ENCODE measurements at places on chromosomes 5 and 9. TPM values are rescaled to one million over a fixed set of nuclear protein-coding genes. Genes with fewer than 3 reads are reported as not detected.

- DNase-seq = peak; percentile 82
These were observed 35.6 kb downstream of the DAB2IP start for GRCh38 chr9:121686930-121687541.

DNA sequence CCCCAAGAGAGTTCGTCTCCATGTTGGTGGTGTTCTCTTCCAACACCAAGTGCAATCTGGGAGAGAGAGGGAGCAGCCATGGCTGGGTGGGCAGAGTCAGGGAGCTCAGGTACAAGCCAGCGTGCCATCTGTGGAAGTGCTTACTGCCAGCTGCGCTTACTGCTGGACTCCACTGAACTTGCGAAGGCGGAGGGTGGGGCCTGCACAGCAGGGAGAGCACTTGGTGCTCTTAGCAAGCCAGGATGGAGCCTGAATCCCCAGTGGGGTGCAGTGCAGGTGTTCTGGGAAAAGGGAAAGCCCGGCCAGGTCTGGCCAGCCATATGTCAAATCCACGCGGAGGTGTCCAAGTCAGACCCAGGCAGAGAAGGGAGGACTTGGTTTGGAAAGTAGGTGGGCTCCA lies 142.0 kb downstream of the FANCC start:
- DNase-seq = no peak

DNA sequence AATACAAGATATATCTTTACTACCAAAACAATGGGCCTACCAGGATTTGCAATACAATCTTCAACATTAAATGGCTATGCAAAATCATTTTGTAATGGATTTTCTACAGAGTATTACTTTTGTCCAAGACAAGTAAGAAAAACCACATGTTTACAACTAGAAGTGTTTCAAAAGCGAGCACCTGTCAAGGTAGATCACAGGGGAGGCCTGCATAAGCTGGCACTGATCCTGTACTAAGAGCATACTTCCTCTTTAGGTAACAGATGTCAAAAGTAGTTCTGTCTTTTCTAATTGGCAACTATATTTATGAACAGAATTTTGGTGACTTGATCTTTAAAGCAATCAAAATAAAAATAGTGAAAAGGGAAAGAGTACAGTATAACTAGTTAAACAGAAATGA lies 249.0 kb downstream of the MLLT3 start:
- DNase-seq = no peak

DNA sequence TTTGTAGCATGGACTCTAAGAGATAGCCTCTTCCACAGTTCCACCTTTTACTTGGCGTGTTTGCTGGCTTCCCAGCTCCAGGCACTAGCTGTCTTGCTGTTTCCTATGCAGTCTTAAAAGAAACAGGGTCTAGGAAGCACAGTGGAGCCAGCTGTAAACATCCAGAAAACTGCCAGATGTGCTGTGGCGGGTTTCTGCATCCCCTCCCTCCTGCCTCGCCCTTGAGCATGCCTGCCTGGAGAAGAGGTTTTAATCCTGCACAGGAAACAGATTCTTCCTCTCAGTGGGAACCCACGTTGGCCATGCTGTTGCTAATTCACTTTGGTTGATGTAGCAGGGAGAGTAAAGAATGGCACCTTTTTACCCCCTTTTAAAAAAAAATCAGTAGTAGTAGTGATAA lies 121.3 kb downstream of the RPS23 start:
- DNase-seq = no peak

- DNase-seq = no peak
These were observed 342.3 kb downstream of the PLK2 start for GRCh38 chr5:58117542-58117941.

- no peak for DNase-seq
These were observed 205.2 kb downstream of the PIK3R1 start for GRCh38 chr5:68420476-68421344.

- DNase-seq = no peak
These were observed 147.1 kb downstream of the CDH10 start for GRCh38 chr5:24497591-24498157.

DNA sequence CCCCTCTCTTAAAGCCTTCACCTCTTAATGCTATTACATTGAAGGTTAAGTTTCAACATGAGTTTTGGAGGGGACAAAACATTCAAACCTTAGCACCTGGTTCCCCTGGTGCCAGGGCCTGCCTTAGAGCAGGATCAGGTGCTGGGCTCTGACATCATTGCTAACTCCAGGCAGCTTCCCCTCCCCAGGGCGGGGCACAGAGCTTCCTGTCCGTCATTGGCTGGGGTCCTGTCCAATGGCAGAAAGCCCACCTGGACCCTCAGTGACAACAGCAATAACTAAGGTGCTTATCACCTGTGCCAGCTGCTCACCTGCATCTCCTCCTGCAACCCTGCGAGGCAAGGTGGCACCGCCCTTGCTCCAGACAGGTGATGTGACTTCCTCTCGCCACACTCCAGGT lies 177.4 kb downstream of the NSG2 start:
- no peak for DNase-seq

- no peak for DNase-seq
These were observed 53.4 kb downstream of the COL23A1 start for GRCh38 chr5:178536541-178537466.

DNA sequence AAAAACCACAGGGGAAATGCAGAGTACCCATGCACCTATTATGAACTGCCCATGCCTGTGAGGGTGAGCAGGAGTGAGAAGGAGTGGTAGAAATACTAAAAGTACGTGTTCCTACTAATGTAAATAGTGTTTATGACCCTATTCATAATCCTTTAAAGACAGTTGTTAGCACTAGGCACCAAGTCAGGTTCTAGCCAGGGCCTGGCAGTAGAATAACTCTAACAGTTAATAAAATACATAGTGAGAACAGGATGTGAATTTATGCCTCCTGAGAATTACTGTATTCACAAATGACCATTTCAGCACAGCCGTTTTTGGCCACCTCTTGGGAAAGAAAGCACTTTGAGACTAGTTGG lies 103.2 kb upstream of the TARS1 start:
- DNase-seq = no peak

- no peak for DNase-seq
These were observed 1.4 kb downstream of the TUBB4B start for GRCh38 chr9:137242269-137243203.

DNA sequence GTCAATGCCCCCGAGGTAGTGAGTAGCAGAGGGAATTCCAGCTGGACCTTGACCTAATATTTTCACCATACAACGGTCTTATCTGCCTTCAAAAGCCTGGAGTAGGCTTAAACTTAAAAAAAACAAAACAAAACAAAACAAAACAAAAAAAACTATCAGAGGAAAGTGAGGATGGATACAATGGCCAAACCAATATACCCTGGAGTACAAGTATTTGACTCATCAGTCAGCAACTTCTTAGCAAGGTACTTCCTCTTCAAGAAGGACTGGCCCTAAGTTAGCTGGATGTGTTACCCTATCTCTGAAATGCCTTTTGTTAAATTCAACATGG lies 160.6 kb upstream of the GNA14 start:
- DNase-seq = no peak

DNA sequence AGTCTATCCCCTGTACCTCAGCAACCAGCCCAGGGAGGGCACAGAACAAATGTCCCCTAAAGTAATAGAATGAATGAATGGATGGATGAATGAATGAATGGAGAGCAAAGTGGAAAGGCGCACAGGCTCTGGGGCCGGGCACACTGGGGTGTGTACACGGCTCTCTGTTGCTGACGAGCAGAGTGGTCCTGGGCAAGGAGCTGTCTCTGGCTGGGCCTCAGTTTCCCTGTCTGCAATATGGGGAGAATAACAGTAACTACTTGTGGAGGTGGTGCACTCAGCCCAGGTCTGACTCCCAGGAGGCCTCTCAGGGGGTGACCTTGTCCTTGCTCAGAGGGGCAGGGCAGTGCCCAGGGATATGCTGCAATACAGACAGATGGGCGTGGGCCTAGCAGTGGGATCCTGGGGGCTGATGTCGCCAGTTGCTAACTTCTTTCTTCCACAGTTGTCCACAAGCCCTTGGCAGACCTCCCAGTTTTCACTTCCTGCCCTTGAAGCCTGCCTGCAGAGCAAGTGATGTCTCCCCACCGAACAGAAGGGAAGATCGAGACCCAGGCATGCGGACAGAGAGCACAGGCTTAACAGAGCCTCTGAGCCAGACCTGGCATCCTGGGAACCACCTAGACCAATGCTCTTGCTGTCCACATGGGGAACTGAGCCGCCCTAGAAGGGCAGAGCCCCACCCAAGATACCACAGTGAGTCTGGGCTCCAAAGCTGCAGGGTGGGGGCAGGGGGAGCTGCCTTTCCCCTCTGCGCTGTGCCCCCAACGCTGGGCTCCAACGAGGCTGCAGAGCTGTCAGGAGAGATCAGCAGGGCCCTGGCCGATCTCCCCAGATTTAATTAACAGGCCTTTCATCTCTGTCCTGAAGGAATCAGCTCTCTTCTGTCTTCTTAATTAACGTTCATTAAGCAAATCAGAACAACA lies 13.6 kb upstream of the LAMC3 start:
- DNase-seq = no peak

DNA sequence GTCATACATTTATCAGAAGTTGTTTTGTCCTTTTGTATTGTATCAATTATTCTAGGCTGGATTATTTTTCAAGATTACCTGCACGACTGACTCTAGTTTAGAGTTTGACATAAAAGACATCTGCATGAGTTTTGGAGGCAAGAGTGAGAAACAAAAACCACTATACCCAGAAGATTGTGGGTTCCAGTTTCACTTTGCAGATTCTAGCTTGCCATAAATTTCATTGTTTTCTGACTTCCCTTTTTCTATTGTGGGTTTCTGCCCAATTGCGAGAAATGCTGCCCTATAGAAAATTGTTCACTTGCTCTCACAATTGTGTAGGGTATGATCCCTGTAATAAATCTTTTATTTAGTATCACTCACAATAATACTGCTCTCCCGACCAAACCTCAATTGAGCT lies 1043.4 kb upstream of the CDH10 start:
- no peak for DNase-seq

GRCh38 chr5:105735704-105736103 lies 1935.0 kb downstream of the EFNA5 start:
- no peak for DNase-seq

GRCh38 chr5:143218517-143219170 lies 184.8 kb downstream of the NR3C1 start:
- DNase-seq = no peak

- no peak for DNase-seq
These were observed 12.6 kb downstream of the PDE6A start for GRCh38 chr5:149931992-149932436.

- DNase-seq = no peak
These were observed 69.3 kb downstream of the SHB start for GRCh38 chr9:37999588-38000189.

GRCh38 chr5:83654427-83654994 lies 66.1 kb downstream of the HAPLN1 start:
- no peak for DNase-seq

- no peak for DNase-seq
These were observed 732 bp upstream of the SMIM15 start for GRCh38 chr5:61162832-61163567.

GRCh38 chr5:4089087-4089486 lies 493.5 kb downstream of the IRX1 start:
- no peak for DNase-seq

DNA sequence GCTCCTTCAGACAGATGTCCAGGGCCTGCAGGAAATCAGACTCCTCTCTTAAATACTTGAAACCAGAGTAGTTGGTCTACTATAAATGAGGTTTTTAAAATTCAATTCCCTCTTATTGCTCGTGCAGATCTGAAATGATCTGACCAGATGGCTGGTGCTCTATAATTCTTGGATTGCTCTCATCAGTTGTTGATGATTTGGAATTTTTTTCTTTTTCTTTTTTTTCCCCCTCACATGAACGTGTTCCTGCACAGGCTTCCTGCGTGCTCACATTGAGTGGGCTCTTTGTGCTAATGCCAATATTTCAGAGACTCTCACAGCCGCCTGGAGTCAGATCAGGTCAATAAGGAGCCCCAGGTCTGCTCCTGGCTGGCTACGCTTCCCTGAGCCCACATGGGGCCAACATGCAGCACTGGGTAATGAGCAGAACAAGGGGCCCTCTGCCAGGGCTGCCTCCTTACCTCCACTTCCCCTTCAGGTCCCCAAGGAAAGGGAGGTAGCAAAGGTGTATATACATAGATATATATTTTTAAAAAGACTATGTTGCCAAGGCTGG lies 82.0 kb downstream of the SIL1 start:
- no peak for DNase-seq

DNA sequence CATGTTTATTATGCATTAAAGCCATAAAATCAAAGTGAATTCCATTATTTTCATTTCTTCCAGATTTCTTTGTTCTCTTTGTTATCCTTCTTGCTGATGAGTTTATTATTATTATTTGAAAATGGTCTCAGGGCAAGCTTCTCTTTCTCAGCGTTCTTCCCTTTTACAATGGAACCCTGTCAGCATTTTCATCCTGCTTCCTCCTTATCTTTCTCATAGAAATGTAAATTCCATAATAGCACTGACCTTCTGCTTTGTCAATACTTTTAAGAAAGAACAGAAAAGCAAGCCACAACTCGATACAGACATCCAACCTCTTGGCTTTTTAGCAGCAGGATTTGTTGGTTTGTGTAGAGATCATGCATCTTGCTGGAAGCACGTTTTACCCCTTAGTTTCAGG lies 114.0 kb upstream of the BASP1 start:
- no peak for DNase-seq

DNA sequence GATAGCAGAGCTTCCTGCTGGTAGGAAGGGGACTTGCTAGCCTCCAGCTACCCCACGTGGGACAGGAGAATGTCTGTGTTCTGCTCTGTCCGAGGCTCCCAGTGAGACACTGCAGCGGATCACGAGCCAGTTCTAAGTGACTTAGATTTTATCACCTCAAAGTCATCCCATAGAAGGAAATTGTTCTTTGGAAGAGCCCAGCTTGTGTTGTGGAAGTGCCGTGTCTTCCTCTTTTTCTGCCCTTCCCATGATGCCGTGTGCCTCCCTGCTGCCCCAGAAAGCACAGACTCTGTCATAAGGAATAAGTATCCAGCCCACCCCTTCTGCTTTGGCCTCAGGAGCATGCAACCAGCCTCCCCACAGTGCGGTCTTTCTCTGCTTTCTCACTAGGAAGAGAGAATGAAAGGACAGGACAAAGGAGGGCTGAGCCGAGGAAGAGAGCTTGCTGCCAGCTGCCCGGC lies 35.6 kb downstream of the RUFY1 start:
- no peak for DNase-seq

Gene ARSI
- not detected for total RNA-seq

Gene MCTP1
- total RNA-seq = 0.93 TPM

Gene FOXD4L4
- total RNA-seq = 0.25 TPM

Gene CD180
- total RNA-seq = not detected

Gene LRRC70
- total RNA-seq = 2.0 TPM

Gene IGFBPL1
- total RNA-seq = not detected

Gene RNF20
- total RNA-seq = 49.9 TPM

Gene IQGAP2
- total RNA-seq = 42.4 TPM

Gene SLC6A7
- not detected for total RNA-seq

Gene FREM1
- total RNA-seq = not detected

Gene HSDL2
- 32.6 TPM for total RNA-seq

Gene QRFP
- not detected for total RNA-seq

Gene NUTM2F
- not detected for total RNA-seq

Gene FAM53C
- 31.7 TPM for total RNA-seq

Gene INSL6
- total RNA-seq = not detected

Gene CD74
- 249 TPM for total RNA-seq

Gene DAB2
- 0.50 TPM for total RNA-seq

Data from activated naive CD4-positive, alpha-beta T cell treated with anti-CD3 and anti-CD28 coated beads, Interleukin-2, amount 50 U/mL, for 72 hours (primary cell).